ENCODE measurements at places on chromosomes 6 and 20. TPM values are rescaled to one million over a fixed set of nuclear protein-coding genes. Genes with fewer than 3 reads are reported as not detected.

The PDE10A gene
- 24.3 TPM for total RNA-seq

DNA sequence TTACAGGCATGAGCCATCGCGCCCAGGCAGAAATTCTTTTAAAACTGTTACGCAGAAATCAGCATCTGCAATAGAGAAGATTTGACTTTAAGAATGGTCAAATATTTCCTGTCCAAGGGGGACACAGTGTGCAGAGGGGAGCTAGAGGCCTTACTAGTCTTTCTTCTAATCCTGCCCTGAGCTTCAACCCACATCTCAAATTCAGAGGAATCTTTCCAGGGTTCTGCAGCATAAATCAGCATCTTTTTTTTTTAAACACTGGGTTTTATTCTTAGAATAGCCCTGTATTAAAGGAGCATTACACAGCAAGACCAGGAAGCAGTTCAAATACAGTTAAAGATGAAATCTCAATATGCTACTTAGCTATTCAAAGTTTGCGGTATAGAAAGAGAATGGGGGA lies 81.1 kb downstream of the DTNBP1 start:
- no peak for DNase-seq

- DNase-seq = no peak
These were observed 175.1 kb upstream of the PDE10A start for GRCh38 chr6:165837948-165838745.

- peak; percentile 91 for DNase-seq
These were observed 308.3 kb downstream of the CDH4 start for GRCh38 chr20:61560361-61560853.

DNA sequence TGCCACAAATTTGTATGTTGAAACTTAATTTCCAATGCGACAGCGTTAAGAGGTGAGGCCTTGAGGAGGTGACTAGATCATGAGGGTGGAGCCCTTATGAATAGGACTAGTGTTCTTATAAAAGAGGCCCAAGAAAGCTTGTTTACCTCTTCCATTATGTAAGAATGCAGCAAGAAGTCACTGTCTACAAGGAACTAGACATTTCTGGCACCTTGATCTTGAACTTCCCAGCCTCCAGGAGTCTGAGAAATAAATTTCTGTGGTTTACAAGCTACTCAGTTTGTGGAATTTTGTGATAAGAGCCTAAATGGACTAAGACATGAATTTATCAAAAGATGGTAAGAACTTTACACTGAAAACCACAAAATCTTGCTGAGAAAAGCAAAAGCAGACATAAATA lies 173.6 kb upstream of the SGK1 start:
- DNase-seq = no peak
